ENCODE measurements at places on chromosomes 5 and 9.

DNA sequence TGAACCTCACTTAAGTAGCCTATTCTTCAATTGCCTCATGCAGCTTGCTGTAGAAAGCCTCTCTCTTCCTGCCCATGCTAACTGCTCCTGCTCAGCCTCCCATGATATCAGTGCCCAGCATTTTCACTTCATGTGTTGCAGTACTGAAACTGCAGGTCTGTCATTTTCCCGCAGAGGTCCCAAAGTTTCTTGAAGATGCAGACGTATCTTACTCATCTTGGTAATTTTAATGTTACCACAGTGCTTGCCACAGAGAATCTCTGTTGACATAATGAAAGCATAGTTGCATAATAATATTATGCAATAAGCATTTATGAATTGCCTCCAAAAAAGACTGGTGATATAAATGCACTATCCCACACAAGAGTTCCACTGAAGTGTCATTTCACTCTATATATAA, 561.1 kb upstream of the DAP start:
- no peak for DNase-seq

- DNase-seq, result no peak
These were observed 29.9 kb upstream of the HMHB1 start for GRCh38 chr5:143781993-143782520.

GRCh38 chr9:26781906-26782305, 110.7 kb downstream of the CAAP1 start:
- no peak for DNase-seq

GRCh38 chr9:68560071-68560844, 19.6 kb upstream of the TMEM252 start:
- no peak for DNase-seq
